ENCODE measurements at places on chromosomes 4 and X. TPM values are rescaled to one million over a fixed set of nuclear protein-coding genes. Genes with fewer than 3 reads are reported as not detected.
A peak's percentile ranks its signal among the peaks of the same experiment; 100 is the strongest.

DNA sequence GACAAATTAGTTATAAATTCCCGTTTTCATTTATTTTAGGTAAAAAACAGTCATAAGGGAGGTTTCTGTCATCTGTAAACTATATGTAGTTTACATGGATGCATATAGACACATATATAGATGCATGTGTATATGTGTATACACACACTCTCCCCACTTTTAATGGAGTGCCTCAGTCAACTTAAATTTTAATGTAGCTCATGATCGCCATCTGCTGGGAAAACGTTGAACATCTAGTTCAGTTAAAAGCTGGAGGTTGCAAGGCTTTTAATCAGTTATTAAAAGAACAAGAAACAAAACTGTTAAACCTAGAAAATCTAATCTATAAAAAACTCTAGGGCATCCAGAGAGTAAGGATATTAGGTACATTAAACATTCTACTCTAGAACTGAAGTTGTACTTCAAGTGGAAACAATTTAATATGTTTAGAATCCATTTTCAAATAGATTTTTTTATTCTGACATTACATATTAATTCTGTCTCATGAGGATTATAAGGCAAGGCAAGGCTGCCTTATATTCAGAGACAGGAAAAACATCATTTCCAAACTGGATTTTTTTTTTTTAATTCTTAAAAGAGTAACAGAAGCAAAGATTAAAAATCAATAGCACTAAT lies 122.6 kb downstream of the SHISA3 start:
- DNase-seq: peak; percentile 59

DNA sequence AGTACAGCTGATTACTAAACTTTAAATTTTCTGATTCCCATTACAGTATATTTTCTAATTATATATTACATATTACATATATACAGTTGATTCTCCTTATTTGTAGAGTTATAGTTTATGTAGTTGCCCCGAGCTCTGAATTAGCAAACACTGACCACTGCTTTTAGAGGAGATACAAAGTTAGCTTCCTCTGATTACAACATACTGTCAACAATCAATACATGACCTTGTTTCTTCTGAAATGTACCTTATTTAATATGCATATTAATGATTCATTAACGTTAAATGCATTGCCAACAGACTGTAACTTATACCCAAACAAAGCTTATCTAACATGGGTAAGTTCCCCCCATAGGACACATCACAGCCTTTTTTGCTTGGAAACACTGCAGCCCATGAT lies 81.5 kb downstream of the ATP10D start:
- DNase-seq: no peak

DNA sequence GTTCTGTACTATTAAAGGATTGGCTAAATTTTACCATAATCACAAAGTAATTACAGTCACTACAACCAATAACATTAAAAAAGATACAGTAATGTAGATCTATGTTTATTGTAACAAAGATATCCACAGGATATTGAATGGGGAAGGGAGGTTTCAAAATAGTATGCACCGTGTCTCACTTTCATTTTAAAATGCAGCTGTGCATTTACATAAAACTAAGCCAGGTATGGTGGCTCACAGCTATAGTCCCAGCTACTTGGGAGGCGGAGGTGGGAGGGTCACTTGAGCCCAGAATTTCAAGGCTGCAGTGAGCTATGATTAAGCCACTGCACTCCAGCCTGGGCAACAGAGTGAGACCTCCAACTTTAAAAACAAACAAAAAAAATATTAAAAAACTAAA lies 8.5 kb downstream of the SRP72 start:
- DNase-seq: no peak

PLXNB3 gene
- total RNA-seq: not detected

DNA sequence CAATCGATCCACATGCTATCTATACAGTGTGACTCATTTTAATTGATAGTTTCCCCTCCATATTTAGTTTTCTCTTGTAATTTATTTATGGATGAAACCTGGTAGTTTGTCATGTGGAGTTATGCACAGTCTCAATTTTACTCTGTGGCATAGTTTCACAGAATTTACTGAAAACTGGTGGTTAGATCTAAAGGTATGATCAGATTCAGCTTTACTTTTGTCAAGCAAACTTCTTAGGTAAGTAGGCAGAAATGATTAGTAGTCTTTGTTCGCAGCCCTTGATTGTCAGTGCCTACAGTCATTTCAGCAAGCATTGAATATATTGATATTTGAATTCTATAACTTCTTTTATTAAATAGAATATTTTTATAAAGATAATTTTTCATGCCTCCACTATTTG lies 2.5 kb downstream of the ADD1 start:
- no peak for DNase-seq

GRCh38 chr4:40525752-40526598 lies 103.7 kb downstream of the RBM47 start:
- DNase-seq: no peak

DNA sequence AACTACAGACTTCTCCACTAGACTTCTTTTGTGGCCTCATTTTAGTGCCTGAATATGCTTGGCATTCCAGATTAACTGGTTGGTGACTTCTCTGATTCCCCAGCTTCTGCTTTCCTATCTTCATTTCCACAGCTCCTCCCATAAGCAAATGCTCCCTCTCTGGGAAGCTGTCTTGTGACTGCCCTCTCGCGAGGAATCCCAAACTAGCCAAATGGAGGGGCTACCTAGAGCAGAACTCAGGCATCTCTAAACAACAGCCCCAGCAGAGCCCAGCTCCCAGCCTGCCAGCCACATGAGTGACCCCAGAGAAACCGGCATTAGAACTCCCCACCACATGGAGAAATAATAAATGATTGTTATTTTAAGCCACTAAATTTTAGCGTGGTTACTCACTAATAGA lies 7.6 kb upstream of the VEGFD start:
- DNase-seq: no peak

- DNase-seq: no peak
Observed at GRCh38 chr4:14308229-14308651, 680.7 kb upstream of the BOD1L1 start.
